ENCODE measurements at places on chromosomes 6 and 20.

GRCh38 chr6:133528566-133528965 is 287.4 kb downstream of the EYA4 start:
- DNase-seq, result no peak

GRCh38 chr6:23339268-23339667 is 769.9 kb downstream of the HDGFL1 start:
- no peak for DNase-seq

GRCh38 chr6:7628909-7629308 is 38.9 kb downstream of the SNRNP48 start:
- DNase-seq, result no peak

GRCh38 chr6:13674533-13675190 is 37.0 kb downstream of the RANBP9 start:
- DNase-seq, result no peak

GRCh38 chr20:58719258-58719657 is 26.7 kb downstream of the NPEPL1 start:
- DNase-seq, result no peak

- DNase-seq, result no peak
Measured at GRCh38 chr6:35694462-35694861, 5.7 kb upstream of the FKBP5 start.

GRCh38 chr20:50037575-50037974 is 54.8 kb downstream of the SNAI1 start:
- DNase-seq, result no peak

DNA sequence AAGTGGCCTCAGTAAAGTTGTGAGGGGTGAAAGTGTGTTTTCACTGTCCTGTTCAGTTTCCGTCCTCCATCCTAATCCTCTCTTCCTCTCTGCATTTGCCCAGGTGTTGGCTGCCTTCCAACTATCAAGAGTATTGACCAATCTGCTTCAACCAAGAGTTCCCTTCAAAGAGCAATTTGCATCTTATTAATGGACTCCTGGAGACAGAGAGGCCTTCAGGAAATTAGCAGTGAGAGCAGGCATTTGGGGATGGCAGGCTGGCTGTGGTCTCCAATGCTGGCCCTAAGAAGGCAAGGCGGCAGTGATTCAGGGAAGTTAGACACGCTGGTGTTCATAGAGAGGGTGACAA is 77.2 kb downstream of the GPR6 start:
- no peak for DNase-seq

DNA sequence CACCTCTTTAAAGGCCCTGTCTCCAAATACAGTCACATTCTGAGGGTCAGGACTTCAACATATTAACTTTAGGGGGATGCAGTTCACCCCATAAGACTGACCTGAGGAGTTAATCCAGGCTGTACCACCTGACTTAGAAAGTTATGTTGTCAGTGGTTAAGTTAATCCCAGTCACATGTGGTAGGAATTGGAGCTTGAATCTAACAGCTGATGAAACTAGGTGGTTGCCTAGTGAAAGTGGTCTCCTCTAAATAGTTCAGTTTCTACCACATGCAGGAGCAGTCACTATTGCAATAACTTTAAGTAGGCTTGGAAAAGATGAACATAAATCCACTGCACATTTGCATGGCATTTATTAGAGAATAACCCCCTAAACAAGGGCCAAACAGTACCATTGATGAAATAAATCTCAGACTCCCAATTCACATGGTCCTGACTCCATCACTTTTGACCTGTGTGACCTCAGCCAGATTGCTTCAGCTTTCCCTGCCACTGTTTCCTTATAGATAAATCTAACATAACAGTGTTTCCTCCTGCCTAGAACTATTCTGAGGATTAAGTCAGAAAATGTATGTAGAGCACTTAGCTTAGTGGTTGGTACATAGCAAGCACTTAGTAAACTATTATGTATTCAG is 20.1 kb downstream of the SAMD5 start:
- DNase-seq, result no peak

DNA sequence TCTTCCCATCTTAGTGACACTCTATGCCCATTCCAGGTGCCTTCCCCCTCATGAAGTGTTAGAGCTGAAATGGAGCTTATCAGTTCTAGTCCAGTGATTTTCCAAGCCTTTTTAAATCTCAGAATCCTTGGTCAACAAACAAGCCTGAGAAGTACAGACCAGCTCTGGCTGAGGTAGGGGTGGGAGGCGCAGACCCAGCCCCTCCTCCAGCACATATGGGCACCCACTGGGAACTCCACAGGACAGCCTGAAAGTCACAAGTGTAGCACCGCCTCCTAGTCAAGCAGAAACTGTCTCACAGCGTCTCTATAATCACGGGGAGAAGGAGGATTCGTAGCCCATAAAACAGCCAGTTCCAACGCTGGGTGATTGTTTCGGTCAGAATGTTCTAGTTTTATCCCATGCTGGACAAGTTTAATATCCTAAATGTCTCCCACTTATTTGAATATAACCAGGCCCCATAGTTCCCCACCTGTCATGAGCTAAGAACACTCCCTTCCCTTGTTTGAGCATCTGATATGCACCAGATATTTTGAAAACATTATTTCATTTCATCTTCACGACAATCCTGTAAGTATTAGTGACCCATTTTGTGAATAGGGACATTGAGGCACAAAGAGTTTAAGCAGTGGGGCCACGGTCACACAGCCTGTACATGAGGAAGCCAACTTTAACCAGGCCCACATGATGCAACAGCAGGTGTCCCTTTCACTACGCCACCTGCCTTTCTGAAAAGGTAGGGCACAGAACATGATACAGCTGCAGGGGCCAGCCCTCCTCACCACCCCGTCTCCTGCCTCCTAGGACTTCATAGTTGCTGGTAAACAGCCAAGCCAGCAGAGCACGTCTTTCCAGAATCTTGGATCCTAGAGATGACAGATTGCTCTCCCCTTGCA is 40.1 kb downstream of the TRAF3IP2 start:
- no peak for DNase-seq

DNA sequence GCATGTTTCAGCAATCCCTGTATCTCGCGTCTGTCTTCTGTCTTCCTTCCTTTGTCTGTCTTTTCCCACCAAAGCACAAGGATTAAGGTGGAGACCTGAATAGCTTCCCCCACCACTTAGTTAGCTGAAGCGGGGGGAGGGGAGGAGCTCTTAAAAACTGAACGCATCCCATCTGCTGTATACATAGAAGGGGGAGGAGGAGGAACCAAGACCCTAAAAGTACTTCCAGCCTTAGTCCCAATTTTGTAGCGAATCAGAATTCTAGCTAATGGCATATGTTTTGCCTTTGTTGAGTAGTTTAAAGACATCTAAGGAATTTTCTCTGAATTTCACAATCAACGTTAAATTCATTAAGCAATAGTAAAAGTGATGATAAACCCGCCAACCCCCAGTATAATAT is 47.9 kb downstream of the GNAS start:
- DNase-seq, result no peak
